Hematopoietic multipotent progenitor cell treated with erythropoietin and hydrocortisone succinate and interleukin-3 and kit ligand, for 17 days (in vitro differentiated cells): ENCODE measurements at places on chromosomes 11 and 22.
A peak's percentile ranks its signal among the peaks of the same experiment; 100 is the strongest.

GRCh38 chr11:15845261-15845660, 511.1 kb downstream of the SOX6 start:
- no peak for DNase-seq

DNA sequence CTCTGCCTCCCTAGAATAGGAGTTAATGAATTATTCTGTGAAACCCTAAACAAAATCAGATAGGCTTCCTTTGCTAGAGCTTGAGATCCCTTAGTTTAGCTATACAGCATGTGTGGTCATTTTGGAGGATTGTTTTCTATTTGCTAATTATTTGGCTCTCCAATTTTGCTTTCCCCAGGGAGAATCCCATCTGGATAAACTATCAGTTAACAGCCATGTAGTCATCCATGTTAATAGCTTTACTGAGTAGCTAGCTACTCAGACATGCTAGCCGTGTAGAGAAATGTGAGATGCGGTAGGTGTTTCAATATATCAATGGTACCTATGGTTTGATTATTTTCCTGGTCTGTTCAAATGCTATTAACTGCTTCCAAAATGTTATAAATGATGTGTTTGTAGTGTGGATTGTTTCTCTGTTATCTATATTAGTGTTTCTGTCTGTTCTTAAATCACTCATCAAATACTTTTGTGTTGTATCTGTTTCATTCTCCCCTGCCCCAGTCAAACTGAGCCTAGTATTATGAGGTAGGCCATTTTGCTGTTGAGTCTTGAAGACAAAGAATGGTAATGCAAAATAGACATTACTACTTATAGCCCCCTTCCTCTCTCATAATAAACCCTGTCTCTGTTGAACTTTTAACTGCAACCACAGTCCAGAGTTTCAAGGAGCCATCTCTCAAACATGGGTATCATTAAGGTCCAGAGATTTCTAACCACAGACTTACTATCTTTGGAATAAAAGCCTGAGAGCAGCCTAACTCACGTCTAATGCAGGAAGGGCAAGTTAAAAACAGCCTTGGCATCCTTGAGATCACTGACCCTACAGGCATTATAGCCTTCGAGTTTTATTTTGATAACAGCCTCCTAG, 56.1 kb upstream of the GRAMD1B start:
- DNase-seq, result no peak

DNA sequence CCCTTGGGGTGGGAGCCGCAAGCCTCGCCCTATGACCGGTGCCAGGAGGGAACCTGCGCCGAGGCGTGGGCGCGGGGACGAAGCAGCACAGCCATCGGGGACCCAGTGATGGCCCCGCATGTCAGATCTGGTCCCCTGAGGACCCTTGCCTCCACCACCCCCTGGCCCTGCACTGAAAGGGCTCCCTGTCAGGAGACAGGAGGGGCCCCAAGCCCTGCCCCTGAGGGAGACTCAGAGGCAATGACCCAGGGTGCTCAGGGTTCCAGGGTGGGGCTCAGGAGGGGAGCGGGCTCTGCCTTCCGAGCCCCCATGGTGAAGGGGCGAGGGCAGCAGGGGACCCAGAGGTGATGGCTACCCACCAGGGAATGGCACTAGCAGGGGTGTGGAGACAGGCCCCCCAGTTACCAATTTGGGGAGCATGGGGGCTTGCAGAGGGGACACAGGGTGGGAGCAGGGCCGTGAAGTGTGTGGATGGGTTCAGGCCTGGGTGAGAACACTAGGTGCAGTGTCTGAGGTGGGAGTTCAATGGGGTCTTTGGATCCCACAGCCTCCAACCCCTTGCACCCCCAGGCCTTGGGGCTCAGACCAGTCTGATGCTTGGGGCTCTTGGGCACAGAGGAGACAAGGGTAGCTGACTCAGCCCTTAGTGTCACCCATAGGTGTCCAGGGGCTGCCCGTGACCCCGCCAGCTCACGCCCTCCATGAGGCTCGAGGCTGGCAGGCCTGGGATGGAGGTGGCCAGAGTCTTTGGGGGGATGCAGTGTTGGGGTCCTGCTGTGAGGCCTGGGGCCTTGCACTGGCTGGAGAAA, 499 bp downstream of the LRRC56 start:
- DNase-seq, result no peak

DNA sequence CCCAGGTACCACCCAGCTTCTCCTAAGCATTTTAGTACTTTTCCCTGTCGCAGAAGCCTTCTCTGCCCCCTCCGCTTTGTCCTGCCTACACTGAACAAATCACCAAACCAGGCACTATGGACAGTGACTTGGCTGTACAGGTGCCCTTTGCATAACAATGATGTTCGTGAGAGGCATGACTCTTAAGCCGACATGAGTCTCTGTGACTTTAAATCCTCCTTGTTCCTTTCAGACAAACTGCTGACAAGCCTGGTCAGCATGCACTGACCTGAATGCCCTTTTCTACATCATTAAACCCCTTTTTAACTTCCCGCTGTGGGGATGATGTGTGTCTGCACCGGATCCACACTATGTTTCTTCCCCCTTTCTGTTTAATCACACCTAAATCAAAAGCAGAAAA, 16.6 kb downstream of the CAVIN3 start:
- DNase-seq, result no peak

DNA sequence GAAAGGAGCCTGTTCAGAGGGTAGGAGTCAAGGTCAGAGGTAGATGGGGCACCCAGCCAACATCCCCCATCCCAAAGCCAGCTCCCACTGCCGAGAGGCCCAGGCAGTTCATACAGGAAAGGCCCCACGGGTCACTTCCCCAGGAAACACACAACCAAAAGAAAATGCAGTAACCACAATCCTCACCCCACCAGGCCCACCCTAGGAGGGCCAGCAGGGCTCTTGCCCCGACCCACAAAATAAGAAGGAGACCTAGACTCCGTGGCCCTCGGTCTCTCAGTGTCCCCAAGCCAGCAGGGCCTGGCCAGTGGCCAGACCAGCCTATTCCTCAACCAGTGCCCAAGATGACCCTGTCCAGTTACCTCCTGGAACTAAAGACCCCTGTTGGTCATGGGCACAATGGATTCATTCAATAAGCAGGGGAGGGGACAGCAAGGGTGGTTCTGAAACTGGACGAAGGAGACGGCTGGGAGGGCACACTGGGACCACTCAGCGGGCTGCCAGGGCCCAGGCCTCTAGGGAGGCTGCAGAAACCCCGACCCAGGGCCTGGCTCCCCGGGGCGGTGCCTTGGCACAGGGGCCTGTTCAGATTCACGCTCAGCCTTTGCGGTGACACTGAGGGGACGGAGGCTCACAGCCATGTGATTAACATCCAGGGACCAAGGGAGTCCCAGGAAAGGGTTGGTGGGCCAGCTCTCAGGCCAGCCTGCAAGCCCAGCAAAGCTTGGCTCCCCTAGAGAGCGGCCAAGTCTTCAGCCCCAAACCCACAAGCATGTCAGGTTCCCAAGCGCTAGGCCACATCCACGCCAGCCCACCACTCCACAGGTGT, 5.5 kb downstream of the RAB3IL1 start:
- no peak for DNase-seq

DNA sequence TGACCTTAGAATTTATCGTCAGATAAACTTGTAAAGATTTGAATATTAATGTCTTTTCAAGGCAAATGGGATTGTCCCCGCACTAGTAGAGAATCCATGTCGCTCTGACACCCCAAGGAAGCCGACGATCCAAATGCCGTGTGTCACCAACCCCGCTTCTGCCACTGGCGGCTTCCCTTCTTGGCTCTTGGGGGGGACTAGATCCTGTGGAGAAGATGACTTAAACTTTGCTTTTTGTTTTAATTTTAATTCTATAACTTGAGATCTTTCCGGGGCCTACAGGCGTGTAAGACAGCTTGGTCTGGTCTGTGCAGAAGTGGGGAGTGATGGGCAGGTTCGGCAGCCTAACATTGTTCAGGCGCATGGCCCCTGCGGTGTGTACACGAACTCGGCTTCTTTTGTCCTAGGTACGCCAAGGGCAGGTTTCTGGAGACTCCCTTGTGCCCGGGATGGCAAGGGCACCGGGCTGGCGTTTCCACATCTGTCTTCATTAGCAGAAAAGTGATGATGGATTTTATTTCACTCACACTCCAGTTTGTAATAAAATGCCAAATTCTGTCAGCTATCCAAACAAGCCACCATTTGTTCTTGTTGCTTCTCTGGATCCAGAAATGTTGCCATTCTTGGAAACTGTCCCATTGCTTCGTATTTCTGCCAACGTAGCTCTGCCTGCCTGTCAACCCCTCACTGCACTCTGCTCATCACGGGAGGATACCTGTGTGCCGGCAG, 6.7 kb downstream of the YDJC start:
- DNase-seq, result no peak

DNA sequence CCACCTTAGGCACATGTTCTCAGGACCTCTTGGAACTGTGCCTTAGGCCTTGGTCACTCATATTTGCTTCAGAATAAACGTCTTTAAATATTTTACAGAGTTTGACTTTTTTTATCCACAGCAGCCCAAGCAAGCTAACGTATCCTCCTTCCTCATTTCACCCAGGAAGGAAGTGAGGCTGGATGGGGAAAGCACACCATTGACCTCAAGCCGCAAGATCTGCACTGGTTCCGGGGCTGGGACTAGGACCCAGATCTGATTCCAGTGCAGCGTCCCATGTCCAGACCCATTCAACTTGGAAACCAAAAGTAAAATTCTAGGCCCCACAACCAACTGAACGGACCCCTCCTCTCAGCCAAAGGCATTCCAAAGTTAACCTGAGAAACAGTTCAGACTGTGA, 2.4 kb upstream of the LGALS12 start:
- no peak for DNase-seq

DNA sequence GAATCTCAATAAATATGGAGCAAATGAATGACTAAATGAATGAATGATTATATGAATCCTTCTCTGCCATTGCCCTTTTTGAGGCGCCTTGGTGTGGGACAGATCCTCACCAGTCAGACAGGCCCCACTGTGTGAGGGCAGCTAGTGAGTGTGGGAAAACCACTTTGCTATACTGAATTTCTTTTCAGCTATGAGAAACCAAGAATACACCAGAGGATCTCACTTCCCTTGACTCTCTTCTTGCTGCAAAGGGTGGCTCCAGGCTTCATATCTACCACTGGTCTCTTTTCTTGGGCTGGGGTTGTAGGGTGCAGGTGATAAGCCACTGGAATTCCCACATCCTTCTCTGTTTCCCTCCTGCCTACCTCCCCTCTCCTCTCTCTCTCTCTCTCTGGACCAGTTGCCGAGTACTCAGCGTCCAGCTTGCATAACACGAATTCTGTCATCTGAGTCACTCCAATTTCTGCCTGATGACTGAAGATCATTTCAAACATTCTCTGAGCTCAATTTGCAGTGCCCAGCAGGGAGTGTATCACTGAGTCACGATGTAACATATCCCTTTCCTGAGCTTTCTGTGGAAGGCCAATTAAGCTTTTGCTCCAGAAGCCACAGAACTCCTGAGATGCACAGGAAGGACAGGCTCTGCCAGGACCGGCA, 304.3 kb upstream of the NCAM1 start:
- DNase-seq, result no peak

- DNase-seq, result no peak
These were observed 141.3 kb upstream of the CCDC90B start for GRCh38 chr11:83427501-83427900.

DNA sequence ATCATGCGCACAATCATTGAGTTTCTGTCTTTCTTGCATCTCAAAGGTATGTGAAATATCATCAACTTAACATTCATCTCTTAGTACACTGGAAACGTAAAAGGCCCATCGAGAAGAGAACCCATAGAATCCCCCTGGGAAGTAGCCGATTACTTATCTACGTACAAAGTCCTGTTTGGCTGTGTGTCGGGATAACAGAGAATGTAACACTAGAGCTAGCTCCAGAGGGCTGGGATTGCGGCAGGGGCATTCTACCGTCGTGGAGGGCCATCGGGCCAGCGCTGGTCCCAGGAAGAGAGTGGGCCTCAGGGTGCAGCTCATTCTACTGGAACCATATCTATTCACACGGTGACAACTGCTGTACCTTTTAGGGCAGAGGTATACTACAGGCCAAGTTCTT, 4.5 kb downstream of the GAL start:
- DNase-seq, result no peak

DNA sequence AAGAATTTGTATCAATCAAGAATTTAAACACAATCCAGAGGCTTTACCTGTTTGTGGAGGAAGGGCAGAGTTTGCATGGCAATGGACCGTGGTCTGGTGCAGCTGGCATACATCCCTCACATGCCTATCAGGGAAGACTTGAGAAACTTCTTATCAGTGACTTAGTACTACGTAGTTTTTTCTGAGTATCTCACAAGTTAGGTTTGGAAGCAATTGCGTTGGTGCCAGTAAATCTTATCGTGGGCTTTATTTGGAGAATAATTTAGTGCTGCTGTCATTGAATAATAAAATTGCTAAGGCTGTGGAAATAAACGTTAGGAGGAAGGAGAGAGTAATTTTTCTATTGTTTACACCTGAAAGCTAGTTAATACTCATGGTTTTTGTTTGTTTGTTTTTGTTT, 72.3 kb downstream of the PRMT3 start:
- peak; percentile 87 for DNase-seq

- DNase-seq, result no peak
These were observed 129.2 kb downstream of the CTTN start for GRCh38 chr11:70527429-70528045.

- DNase-seq, result no peak
These were observed 289.9 kb downstream of the TENM4 start for GRCh38 chr11:79150966-79151365.

DNA sequence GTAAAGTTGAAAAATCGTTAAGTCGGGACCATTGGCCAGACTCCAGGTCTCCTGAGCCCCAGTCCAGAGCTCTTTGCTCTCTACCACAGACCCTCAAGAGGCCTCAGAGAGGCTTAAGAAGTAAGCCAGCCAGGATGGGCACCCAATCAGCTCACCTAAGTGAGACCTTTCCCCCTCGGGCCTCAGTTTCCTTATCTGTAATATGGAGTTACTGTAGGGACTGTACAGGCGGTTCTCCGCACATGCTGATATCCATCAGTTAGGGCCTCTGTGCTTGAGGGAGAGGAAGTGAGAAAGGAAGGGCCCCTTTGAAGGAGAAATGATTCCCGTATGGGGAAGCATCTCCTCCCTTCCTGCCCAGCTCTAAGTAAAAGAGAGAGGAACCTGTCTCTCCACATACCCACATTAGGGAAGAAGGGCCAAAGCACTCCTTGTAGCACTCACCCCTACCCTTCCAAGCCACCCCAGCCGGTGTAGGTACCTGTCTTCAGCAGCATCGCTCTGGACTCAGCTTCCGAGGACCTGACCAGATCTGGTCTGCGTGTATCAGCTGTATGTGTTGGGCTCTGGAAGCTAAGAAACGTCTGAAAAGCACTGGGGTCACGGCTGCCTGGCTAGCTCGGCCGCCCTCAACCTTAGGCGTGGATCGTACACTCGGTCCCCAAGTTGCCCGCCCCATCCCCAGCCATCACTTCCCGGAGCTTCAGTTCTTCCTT, 653 bp downstream of the NAGA start:
- no peak for DNase-seq

GRCh38 chr11:5288108-5288905, 13.4 kb downstream of the OR51B4 start:
- peak; percentile 97 for DNase-seq

- DNase-seq, result no peak
These were observed 36.2 kb upstream of the TTC36 start for GRCh38 chr11:118491041-118491440.
